NCI-H2081 (cell line): ENCODE measurements at places on chromosomes 3 and 15.

DNA sequence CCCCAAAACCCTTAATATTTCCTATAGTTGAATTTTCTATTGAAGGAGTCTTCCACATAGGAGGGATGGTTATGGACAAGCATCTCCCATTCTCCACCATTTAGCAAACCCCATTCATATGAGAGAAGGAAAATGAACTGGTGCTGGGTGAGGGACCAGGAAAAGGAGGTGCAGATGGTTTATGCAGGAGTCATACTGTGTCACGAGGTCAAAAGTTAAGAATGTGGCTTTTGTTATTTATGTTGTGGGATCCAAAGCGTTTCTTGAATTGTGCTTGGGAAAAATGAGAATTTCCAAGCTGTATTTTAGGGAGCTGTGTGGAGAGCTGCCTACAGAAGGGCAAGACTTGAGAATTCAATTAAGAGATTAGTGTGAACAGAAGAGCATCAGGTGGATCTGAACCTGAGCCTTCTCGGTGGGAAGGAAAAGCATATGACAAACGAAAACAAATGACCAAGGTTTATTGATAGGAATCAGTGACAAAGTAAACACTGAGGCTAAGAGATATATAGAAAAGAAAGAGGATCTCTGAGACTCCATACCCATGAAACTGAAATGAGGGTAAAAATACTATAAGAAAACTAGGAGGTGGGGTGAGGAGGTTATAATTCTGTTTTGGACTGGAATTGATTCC lies 473.3 kb upstream of the NR2F2 start:
- DNase-seq, result no peak

GRCh38 chr15:98787936-98788757 lies 139.8 kb downstream of the IGF1R start:
- no peak for DNase-seq

- DNase-seq, result no peak
Observed at GRCh38 chr3:49675912-49676311, 1.8 kb downstream of the APEH start.

DNA sequence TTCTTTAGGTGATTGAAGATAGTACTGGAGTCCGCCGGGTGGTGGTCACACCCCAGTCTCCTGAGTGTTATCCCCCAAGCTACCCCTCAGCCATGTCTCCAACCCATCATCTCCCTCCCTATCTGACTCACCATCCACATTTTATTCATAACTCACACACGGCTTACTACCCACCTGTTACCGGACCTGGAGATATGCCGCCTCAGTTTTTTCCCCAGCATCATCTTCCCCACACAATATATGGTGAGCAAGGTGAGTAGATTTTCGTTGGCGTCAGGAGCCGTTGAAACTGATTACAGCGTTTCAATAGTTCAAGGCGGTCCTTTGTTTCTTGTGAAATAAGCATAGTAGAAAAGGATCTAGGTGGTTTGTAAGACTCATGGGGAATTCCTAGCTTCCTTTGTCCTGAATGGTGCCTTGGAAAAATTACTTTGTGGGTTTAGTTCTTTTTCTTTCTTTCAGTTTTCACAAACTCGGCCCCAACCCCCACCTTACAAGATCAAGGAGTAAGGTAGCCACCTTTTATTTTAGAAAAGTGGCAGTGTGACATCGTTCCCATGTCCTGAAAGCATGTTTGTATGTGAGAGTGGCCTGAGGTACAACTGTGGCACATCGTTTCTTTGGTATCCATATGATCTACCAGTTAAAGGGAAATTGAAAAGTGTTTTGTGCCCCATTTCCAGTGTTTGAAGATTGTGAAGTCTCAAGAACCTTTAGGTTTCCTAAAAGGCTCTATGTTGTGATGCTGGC lies 200.6 kb downstream of the GHSR start:
- DNase-seq, result no peak

GRCh38 chr15:93231261-93231925 lies 142.4 kb upstream of the RGMA start:
- no peak for DNase-seq

DNA sequence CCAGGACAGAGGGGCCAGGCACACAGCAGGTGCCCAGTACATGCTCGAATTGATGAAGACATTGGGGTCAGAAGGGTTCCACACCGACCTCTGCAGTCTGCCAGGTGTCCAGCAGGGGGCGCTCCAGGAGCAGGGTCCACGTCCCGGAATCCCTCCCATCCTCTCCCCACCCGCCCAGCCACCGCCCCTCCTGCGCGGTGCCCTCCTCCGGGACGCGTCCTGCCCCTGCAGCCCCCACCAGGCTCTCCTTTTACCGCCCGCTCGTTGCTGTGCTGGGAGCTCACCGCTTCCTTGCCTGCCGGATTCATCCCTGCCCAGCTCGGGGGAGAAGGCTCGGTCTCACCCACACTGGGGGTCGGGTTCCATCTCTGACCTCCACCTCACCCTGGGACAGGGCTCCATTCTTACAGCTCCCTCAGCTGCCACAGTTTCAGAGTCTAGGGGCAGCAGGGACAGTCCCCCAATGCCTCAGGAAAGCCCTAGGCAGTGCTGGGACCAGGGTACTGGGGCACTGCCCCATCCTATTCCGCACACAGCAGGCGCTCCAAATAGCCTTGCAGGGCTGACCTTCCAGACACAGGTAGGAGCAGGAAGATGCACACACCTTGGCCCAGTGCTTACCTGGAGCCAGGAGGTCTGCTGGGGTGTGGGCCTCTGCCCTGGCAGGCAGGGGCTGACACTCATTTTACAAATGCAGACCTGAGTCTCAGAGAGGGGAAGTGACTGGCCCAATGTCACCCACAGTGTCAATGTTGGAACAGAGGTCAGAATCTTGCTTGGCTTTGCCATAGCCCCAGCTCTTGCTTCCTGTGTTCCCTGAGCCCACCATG lies 31.0 kb downstream of the GRIP2 start:
- peak; percentile 50 for DNase-seq
